ENCODE measurements at places on chromosomes 1 and 21.

DNA sequence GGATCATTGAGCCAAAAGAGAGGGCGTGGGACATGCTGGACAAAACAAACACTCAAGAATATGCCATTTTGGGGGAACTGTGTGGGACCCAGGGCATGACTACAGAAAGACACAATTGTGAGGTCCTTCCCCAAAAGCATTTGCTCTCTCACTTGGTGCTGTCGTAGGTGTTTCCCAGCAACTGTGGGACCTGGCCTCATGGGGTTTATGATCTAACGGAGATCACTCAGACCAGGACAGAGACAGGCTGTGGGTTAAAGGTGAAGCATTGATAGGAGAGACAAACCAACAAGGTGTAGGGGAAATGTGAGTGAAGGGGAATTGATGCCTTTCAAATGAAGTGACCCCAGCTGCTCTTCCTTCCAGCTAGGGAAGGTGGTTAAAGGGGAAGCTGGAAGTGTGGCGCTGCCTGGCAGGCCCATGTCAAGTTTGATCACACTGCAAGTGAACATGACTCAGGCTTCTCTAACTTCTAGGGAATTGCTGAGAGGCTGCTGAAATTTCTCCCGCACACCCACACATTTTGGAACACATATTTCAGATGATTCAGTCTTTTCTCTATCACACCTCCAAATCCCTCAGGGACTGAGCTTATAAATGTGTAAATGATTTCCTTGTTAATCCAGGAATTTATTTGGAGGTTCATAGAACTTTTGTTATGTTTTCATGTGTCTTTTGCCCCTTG lies 30.2 kb downstream of the TRAF5 start:
- no peak for DNase-seq

- no peak for DNase-seq
These were observed 85.9 kb upstream of the UBE2U start for GRCh38 chr1:64117492-64117891.

- DNase-seq = peak; percentile 2
These were observed 32.8 kb upstream of the DNASE2B start for GRCh38 chr1:84365225-84366221.

- no peak for DNase-seq
These were observed 42.8 kb downstream of the SHCBP1L start for GRCh38 chr1:182910143-182910542.

- no peak for DNase-seq
These were observed 98.0 kb downstream of the SYF2 start for GRCh38 chr1:25134307-25134706.

- DNase-seq = no peak
These were observed 3.6 kb downstream of the INTS11 start for GRCh38 chr1:1320666-1321448.

DNA sequence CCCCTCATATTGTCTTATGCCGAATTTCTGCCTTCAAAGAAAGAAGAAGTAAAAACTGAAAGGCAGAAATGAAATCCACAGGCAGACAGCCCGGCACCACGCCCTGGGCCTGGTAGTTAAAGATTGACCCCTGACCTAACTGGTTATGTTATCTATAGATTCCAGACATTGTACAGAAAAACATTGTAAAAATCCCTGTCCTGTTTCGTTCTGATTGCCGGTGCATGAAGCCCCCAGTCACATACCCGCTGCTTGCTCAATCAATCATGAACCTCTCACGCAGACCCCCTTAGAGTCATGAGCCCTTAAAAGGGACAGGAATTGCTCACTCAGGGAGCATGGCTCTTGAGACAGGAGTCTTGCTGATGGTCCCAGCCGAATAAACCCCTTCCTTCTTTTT lies 49.3 kb downstream of the JMJD4 start:
- no peak for DNase-seq

DNA sequence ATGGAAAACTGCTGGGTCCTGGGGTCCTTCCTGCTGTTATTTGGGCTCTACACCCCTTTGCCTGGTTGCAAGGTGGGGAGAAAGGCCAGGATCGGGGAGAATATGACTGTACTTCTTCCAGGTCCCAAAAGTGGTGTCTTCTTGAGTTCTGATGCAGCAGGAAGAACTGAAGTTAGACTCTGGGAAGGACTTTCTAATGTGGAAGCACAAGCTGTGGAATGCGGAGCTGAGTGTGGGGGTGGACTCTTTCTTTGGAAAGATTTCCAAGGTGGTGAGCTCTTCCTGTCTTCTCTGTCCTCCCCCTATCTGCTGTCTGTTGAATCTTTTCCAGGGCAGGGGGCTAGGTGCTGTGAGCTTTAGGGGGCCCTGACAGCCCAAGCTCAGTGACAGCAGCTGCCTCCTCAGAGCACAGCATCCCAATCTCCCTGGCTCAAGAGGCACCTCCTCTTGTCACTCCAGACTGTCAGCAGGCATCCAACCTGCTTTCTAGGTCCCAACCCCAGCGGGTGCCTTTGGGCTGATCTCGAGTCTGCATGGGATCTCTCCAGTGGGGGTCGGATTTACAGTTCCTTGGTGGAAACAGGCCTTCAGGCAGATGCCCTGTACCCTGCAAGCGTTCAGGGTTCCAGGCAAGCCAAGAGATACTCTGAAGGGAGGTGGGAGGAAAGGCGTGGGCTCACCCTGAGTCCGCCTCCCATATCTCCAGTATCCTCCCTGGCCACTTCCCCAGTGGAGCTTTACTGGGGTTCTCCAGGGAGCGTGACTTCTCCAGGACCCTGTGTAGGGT lies 23.2 kb downstream of the ADORA1 start:
- DNase-seq = no peak

DNA sequence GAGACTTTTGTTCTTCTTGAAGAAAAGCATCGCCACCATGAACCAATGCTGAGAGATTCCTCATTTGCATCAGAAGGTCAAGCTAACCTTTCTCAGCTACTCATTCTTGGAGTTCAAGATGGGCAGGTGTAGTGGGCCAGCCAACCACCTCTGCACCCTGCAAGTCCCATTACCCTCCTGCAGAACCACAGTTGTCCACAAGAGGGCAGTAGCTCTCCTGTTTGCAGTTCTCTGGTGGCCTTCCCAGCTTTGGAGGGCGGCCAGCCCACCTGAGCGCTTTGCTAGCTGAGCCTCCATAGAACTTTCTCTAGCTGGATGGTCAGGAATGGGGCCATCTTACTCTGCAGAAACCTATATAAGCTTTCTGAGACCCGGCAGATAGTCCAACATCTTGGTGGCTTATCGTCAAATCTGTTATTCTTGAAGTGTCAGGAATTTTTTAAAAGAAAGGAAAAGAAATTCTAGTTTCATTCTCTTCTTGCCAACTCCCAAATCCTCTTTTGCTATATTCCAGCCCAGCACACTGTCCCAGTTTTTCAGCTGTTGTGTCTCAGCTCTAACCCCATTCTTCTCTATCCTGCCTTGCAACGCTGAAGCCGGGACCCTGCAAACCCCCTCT lies 11.0 kb upstream of the LMX1A start:
- DNase-seq = peak; percentile 74

GRCh38 chr1:154846565-154847442 lies 23.3 kb downstream of the KCNN3 start:
- no peak for DNase-seq

DNA sequence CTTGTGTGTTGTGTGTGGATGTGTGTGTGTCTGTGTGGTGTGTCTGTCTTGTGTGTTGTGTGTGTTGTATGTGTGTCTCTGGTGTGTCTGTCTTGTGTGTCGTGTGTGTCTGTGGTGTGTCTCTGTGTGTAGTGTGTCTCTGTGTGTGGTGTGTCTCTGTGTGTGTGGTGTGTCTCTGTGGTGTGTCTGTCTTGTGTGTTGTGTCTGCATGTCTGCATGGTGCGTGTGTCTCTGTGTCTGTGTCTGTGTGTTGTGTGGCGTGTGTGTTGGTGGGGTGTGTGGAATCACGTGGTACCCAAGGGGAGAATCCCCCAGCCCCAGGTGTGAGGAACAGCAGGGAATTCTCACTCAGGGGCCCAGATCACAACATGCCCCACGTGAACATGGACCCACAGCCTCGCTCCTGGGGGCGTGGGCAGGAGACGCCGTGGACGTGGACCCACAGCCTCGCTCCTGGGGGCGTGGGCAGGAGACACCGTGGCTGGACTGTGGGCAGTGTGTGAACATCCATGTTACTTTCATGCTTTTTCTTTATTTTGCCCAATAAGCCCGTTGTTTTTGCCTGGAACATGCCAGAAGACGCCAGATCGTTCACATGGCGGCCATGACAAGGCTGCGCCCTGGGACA lies 67.8 kb downstream of the SLC19A1 start:
- no peak for DNase-seq

DNA sequence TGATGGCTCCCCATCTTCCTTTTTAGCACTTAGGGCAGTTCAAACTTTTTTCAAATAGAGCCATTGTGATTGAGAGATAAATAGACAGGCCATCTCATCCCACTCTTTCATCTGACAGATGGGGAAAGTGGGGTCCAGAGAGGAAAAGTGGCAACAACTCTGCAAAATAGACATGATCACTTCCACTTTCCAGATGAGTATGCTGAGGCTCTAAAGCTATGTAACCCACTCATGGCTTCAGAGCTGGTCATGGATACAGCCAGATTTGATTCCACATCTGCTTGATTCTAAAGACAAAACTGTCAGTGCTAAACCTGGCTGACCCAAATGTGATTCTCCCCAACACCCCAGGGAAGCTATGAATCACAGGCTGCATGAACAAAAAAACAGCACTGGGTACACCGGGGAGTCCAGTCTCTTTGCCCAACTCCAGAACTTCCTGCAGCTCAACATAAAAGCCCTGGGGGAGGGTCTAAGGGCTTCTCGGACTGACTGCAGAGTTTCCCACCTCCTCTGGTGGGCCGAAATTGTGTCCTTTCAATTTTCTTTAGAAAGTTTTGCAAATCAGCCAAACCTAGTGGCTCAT lies 59.3 kb downstream of the PLPP3 start:
- no peak for DNase-seq

DNA sequence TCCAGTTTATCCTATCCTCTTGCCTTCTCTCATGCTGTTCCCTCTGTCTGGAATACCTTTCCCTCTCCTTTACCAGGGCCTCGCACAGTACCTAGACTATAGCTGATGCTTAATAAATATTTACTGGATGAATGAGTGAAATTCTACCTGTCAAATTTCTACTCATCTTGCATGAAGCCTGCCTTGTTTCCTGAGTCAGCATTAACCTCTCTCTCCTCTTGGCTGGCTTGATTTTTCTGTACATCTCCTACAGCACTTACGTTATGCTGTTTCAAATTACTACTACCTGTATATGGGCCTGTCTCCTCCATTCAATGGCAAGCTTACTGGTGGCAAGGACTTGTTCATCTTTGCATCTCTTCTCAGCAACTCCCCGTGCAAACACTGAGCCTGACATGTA lies 130.8 kb downstream of the CAPN8 start:
- no peak for DNase-seq

DNA sequence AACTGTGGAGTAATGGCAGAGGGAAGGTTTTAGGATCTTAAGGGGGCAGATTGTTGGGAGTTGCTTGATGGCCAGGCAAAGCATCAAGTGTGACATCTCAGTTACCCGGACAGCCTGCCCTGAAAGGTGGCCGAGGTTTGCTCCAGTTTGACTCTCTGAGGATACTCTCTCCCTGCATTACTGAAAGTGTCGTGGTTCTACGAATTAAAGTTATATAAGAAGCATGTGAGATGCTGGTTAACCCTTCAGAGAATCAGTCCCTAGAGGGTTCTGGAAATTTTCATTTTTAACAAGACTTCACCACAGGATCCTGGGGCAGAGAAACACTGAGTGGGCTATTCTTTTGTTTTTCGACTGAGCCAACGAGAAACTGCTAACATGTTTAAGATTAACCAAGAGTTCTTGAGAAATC lies 689 bp upstream of the ZNF644 start:
- DNase-seq = no peak

DNA sequence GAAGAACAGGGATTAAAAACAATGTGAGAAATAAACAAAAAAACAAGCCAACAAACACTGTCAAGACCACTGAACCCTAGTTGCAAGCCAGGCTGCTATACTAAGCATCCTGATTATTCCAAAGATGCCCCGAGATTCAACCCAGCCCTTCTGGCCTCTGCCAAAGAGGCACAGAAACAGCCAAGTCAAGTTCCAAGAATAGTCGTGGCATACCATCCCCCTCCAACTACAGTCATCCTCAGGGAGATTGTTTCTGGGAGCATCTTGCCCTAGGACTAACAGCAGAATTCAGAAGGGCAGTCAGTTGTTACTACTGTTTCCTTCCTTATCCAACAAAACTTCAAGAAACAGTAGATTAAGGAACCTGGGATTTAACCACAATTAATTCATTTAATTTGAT lies 52.3 kb downstream of the ABL2 start:
- DNase-seq = no peak

DNA sequence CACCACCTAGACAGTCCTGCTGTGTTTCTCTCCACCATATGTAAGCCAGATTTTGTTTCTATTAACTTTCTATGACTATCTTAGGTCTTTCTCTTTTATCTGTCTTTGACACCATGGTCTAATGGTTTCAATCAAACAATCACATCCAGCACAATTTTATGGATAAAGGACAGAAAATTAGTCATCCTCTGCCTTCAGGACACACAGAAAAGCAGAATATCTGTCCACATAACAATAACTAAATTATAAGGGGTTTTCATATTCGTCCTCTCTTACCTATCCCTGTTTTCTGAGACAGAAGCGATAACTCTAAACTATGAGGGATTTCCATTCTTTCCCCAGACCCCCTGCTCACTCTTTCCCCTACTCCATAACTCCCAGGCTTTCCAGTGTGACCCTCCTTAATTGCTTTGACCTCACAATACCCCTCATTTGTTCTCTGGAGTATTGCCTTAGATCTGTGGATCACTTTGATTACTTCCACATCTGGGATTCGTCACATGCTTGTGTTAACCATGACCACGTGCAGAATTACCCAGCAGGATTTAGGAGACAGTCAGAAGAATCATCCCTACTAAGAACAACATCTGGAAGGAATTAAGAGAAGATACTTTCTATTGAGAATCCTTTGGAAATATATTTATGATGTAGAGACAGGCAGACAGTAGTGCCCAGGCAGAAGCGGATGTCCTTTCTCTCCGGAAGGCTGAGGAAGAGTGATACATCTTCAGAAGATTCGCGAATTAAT lies 108.2 kb upstream of the GREM2 start:
- no peak for DNase-seq

- DNase-seq = no peak
These were observed 357.5 kb upstream of the RUNX1 start for GRCh38 chr21:35406635-35407034.

DNA sequence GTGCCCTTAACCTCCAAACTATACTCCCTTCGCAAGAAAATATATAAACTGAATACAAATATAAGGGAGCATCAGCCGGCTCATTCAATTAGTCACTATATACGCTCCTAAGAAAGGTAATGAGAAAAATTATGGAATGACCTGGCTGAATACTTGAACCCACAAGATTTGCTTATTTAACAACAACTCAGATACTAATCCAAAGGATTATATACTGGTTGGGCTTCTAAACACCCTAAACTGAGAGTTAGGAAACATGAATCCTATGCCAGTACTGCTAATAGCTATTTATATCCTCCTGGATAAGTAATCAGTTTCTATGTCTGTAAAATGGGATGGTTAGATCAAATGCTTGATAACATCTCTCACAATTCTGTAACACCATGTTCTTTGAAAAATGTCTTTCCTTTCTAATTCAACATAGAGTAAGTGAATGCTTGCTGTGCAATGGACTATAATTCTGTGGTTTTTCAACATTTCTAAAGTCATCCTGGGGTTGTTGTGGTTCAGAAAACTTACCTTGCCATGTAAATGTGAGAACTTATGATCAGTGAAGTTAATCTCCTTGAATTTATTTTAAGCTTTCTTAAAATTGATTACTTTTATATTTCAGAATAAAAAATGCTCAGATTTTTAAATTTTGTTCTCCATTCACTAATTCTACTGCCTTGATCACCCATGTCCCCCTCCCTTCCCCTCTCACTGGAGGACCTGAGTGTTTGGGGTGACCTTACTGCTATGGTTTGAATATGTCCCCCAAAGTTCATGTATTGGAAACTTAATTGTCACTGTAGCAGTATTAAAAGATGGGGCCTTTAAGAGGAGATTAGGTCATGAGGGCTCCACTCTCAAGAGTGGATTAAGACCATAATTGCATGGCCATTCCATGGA lies 14.5 kb downstream of the DUSP10 start:
- no peak for DNase-seq

Measured in CD4-positive, alpha-beta T cell treated with Interleukin-10 for 1 hour (primary cell).